ENCODE measurements at places on chromosomes 13 and 19.

DNA sequence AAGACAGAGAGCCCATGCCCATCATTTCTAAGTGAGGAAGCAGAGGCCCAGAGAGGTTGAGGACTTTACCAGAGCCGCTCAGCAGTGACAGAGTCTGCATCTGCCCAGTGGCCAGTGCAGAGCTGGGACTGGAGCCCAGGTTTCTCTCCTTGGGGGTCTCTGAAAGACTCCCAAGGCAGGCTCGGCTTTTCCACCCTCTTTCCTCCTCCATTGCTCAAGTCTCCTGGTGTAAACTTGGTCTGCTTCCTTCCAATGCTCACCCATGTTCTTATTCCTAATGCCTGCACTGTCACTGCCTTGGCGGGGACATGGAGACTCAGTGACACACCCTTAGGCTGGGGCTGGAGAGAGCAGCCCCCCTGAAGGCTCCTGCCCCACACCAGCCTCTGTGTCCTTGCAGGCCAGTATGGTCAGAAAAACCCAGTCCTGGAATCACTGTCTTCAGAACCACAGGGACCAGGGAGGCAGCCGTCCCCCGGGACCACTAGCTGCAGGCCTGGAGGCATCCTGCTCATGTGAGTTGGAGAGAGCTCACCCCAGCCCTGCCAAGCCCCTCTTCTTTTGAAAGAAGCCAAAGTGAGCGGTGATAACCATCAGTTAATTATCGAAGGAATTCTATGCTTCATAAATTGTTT is 211.0 kb upstream of the ZNF536 start:
- DNase-seq = no peak

- no peak for DNase-seq
Observed at GRCh38 chr13:43799191-43799590, 12.4 kb upstream of the ENOX1 start.

DNA sequence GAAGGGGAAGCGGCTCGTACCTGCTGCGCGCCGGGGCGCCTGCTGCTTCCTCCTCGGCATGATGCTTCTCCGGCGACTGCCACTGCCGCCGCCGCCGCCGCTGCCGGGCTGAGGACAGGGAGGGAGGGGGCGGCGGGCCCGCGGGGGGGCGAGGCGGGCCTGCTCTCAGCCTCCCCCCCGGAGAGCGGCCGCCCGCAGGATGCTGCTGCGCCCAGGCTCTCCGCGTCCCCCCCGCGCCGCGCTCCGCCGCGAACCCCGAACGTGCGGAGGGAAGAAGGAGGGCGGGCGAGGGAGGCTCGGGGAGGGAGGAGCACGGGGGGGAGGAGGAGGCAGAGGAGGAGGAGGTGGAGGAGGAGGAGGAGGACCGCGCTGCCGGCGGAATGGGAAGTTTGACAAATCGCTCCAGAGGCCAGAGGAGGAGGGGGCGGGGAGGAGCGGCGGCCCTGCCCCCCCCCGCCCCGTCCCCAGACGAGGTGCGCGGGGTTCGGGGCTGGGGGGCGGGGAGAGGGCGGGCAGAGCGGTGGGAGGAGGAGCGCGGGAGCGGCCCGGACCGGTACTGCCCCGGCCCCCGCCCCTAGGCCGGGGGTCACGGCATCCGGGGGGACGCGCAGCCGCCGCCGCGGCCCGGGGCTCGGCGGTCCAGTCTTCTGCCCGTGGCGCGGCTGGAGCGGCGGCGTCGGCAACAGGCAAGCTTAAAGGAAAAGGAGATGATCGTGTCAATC is at the start of gene TSHZ3:
TSS of gene TSHZ3 (minus strand) at position 277 of the 722 bp plus-strand sequence. CDS start at position 60, 217 bp downstream.
- DNase-seq = peak; percentile 55

- no peak for DNase-seq
Observed at GRCh38 chr13:98398581-98398980, 178.3 kb downstream of the STK24 start.

- no peak for DNase-seq
Observed at GRCh38 chr19:23460656-23461055, 65.4 kb upstream of the ZNF91 start.

GRCh38 chr13:108940121-108940520 is 310.7 kb downstream of the MYO16 start:
- DNase-seq = no peak

DNA sequence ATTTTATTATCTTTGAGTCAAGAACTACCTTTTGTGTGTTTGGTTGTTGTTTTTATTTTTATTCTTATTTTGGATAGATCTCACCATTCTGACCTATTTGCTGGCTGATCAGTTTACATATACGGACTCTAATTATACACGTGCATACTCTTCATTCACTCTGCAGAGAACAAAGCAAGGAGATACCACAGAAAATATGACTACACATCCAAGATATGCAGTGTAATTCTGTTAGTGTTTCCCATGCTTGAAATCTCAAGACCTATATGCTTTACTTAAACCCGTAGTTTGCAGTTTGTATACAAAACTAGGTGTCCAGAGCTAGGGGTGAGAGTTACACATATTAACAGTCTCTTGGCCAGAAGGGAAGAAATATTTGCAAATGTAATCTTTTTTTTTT is 205.5 kb downstream of the DCLK1 start:
- no peak for DNase-seq

GRCh38 chr13:99821741-99822140 is 149.8 kb downstream of the ZIC5 start:
- no peak for DNase-seq

Measured in CD4-positive, alpha-beta T cell treated with Interleukin-15 for 1 hour (primary cell).